ENCODE measurements at places on chromosomes 2 and 18. TPM values are rescaled to one million over a fixed set of nuclear protein-coding genes. Genes with fewer than 3 reads are reported as not detected.

GRCh38 chr18:62457877-62458276 is 64.9 kb upstream of the ZCCHC2 start:
- DNase-seq, result no peak

DNA sequence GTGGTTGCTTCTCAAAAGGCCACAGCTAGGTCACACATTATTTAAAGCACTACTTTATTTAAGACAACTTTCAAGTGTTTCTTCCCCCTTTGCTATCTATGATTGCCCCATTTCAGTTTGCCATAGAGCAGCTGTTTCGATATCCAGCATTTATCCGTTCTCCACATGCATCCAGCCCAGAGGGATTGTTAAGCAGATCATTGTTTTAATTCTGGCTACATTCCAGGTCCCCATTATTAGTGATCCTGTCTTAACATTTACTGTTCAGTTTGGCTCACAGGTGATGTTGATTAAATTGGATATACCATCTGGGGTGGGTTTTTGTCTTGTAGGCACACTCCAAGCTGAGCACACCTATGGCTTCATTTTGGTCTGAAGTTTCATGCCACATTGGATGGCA is 638.7 kb downstream of the ZEB2 start:
- DNase-seq, result no peak

DNA sequence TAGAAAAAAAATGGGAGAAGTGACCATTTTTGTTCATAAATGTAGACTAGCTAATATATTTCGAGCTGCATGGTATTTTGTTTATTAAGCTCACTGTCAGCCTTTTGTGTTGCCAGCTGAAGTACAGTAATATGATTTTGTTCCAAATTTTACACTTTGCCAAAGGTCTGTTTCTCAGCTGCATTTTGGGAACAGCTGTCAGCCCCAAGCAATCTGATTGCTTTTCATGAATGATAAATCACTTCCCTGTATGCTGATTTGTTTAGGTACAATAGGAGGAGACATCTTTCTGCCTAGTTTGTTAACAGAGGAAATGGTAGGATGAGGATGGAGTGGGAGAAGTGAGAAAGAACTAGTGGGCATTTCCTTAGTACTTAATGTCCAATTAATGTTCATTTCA is 79.3 kb downstream of the NABP1 start:
- no peak for DNase-seq

DNA sequence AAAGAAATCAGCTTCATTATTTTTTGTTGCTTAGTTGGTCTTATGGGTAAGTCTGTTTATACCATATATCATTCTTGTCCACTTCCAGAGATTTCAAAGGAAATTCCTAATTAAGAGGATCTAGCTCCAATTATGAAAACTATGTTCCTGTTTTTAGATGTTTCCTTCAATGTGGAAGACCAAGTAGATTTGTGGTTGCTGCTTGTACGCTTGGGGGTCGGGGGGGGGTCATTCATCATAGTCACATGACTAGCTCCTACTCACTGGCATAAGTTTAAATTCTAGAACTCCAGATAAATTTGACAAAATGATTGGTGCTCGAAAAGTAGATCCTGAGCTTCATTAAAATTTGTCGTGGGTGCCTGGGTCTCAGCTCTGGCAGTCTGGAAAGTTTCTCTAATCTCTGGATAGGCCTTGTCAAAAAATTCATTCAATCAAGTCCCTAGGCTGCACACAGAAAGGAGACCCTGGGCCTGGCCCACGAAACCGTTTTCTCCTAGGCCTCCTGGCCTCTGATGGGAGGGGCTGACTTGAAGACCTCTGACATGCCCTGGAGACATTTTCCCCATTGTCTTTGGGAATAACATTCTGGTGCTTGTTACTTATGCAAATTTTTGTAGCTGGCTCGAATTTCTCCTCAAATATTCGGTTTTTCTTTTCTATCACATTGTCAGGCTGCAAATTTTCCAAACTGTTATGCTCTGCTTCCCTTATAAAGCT is 62.5 kb downstream of the MEP1B start:
- DNase-seq, result no peak

GRCh38 chr2:143422681-143423080 is 293.5 kb downstream of the ARHGAP15 start:
- no peak for DNase-seq

- no peak for DNase-seq
Measured at GRCh38 chr2:208648368-208648767, 241.8 kb downstream of the PTH2R start.

DNA sequence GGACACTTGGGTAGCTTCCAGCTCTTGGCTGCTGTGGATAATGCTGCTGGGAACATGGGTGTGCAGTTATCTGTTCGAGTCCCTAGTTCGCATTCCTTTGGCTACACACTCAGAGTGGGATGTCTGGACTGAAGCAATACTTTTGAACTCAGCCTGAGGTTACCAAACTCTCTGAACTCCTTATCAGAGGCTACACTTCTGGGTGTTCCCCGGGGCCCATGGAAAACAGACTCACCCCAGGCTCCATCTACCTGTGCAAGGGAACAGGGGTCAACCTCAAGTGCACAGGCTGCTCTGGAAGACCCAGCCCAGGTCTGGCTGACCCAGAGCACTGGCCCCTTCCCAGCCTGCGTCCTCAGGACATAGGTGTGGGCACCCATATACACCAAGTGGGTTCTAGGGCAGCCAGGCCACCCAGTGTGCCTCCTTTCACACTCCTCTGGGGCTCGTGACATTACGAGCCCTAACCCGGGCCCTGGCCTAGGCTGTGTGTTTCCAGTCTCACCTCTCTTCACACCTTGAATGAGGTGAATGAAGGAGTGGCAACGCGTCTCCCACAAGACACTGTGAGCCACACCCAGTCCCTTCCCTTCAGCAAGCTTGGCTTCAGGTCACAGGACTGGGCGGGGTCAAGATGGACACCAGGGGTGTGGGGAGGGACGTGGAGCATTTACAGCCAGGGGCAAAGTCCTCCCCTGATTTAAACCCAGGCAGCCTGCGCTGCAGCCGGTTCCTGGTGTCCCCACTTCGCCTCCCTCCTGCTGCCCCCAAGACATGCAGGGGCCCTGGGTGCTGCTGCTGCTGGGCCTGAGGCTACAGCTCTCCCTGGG is at the start of gene ALPI:
ALPI (plus strand) TSS at position 728 of the 830 bp plus-strand sequence; CDS start at position 775, 47 bp downstream.
- DNase-seq, result peak; percentile 88

- DNase-seq, result no peak
Measured at GRCh38 chr2:224357098-224357901, 44.6 kb downstream of the FAM124B start.

- DNase-seq, result no peak
Measured at GRCh38 chr2:67400560-67401485, 3.7 kb downstream of the ETAA1 start.

DNA sequence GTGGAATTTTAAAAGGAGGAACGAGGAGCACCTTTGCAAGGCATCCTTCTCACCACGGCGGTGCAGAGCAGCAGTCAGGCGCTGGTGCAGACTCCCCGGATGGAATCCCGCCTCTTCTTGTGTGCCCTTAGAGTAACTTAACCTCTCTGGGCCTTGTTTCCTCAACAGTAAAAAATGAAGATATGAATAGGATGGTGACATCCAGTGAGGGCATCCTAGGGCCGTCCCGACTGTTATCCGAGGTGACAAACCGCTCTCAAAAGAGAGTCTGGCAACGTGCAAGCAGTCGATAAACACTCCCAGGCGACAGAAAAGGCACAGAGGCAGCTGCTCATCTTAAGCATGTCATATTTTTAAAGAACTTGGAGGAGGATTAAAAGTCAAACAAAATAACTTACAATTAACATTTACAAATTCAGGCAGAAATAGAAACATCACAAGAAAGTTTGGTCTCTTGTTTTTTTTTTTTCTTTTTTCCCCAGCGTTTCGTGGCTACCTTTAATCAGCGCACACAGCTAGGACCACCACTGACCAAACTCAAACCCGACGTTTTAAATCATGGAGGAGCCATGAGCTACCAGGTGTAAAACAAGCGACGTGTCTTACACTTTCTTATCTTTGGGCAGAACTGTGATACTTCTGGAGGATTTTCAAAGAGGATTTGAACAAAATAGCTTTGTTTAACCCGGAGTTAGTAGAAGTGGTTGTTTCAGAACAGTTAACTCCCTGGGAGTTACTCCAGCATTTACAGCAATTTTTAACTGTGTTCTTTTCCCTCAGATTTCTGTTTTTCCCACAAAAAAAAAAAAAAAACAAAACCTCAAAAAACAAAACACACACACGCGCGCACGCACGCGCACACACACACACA is 2.1 kb downstream of the MBP start:
- DNase-seq, result no peak

DNA sequence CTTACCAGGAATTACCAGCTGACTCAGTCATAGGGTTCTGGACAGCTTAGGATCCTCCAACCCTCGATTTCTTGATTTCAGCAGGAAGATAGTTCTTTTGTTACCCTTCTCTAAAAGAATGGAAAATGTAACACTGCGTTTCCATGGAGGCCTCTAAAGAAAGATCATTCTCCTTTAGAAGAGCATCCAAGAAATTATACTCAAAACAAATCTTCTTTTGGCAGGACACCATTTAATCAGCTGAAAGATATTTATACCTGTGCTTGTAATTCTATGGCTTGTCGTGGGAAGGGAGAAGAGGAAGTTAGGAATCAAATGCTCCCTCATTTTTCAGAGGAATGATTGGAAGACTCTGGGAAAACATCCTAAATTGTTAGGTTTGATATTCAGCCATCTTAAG is 130.5 kb downstream of the RAB3GAP1 start:
- DNase-seq, result no peak

DNA sequence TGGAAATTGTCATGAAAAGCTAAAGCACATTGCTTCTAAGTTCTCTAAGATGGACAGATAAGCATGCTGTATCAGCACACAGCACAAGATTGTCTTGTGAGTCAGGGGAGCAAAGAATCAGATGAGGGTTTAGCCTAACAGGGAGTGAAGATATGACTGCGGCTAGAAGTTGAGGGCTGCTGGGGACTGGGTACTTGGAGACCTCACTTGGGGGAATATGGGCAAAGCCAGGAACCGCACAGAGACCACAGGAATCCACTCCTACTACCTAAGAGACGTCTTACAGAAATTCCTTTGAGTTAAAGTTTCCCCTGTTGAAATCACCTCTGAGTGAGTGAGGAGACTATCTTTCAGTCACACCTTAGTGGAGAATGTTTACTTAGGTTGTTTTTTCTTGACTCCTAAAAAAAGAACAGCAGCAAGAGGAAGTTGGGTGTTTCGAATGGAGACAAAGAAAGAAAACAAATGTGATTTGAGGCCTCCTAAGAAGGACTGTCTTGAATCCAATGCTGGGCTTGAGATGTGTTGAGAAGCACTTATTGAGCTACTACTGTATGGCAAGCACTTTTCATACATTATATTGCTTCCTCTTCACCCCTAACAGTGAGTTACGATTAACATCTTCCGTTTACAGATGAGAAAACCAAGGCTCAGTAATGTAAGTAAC is 100.7 kb downstream of the ANKRD44 start:
- no peak for DNase-seq

GRCh38 chr2:191748528-191749180 is 70.7 kb downstream of the NABP1 start:
- no peak for DNase-seq

- no peak for DNase-seq
Measured at GRCh38 chr2:73981081-73982001, 3.4 kb upstream of the TET3 start.

INHBB gene
- total RNA-seq, result 54.8 TPM

DOK6 gene
- 1.6 TPM for total RNA-seq

TAF1B gene
- total RNA-seq, result 31.2 TPM

POMC gene
- total RNA-seq, result 3.4 TPM

ALLC gene
- total RNA-seq, result not detected

SIGLEC15 gene
- 0.32 TPM for total RNA-seq

ALPG gene
- total RNA-seq, result not detected

IL1RL2 gene
- 0.93 TPM for total RNA-seq
